ENCODE measurements at places on chromosomes 11 and 22.

DNA sequence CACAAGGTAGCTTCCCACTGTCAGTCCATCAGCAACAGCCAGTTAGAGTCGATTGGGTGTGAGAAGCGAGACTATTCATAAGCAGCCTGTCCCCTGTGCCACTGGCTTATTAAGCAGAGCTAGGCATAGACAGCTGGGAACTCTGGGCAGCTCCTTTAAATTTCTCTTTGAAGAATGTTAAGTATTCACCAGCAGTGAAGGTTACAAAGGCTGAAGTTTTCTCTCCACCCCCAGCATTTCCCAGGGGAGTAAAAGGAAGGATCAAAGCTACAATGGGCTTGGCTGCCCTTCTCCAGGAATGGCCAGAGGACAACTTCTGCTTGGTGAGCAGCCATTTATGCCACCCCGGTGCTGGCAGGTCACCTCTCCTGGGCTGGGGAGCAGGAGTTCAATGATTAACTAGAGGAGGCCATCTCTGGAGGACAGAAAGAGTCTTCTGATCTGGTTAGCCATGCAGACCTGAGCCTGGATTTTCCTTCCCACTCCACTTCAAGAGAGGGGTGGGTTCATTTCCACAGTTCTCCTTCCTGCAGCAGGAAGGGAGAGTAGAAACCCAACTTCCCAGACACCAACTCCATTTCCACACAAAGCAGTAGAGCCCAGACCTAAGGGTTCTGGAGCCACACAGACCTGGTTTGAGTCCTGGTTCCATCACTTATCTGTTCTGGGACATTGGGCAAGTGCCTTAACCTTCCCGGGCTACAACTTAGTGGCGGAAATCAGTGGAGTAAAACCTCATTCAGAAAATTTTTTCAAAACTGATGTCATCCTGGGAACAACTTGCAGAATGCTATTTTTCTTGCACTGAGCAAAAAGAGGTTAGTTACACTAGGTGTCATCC is 22.6 kb downstream of the POU2AF3 start:
- no peak for DNase-seq

GRCh38 chr11:1740786-1741530 is 9.4 kb downstream of the IFITM10 start:
- DNase-seq: no peak

- no peak for DNase-seq
These were observed 27.0 kb upstream of the MUC5B start for GRCh38 chr11:1195682-1196515.

GRCh38 chr11:17259519-17259918 is 17.0 kb upstream of the NUCB2 start:
- no peak for DNase-seq

Measured in stimulated activated CD4-positive, alpha-beta T cell treated with anti-CD3 and anti-CD28 coated beads, Interleukin-12 subunit alpha, Interleukin-12 subunit beta, amount 100 ng/mL, for 48 hours (primary cell).